ENCODE measurements at places on chromosomes 7 and 10. TPM values are rescaled to one million over a fixed set of nuclear protein-coding genes. Genes with fewer than 3 reads are reported as not detected.

Gene CFAP69
- total RNA-seq = 15.7 TPM

Gene MYOZ1
- total RNA-seq = 1.3 TPM

Gene KCNMA1
- total RNA-seq = 183 TPM

Gene CRYGN
- total RNA-seq = 2.7 TPM

Gene LAMB4
- total RNA-seq = 0.57 TPM

Gene LDB3
- total RNA-seq = 31.9 TPM

Gene AGAP5
- total RNA-seq = 9.7 TPM

Data from dorsolateral prefrontal cortex (tissue), 122 donors.